ENCODE measurements at places on chromosomes 5 and 9.

DNA sequence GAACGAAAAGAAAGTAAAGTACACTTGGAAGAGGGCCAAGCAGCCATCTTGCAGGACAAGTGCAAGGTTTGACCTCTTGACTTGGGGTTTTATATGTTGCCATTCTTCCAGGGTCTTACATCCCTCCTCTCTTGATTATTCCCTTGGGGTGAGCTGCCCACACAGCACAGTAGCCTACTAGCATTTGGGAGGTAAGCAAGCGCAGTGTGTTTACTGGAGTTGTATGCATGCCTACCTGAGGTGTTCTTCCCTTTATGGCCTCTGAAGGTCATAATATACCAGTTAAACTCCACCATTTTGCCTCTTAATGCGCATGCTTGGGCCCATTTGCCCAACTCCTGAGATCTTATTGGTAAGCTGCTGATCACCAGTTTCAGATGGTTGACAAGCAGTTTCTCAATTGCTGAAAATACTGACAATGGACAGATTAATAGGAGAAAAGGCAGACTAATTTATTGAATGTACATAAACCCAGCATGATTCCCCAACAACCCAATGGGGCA, 173.8 kb upstream of the SLC30A5 start:
- no peak for DNase-seq
- no peak overlapping the region for H3K4me3 ChIP-seq
- H3K36me3 ChIP-seq, result no peaks in the 10 kb centered on the region
- no peaks in the 10 kb centered on the region for H3K4me1 ChIP-seq

DNA sequence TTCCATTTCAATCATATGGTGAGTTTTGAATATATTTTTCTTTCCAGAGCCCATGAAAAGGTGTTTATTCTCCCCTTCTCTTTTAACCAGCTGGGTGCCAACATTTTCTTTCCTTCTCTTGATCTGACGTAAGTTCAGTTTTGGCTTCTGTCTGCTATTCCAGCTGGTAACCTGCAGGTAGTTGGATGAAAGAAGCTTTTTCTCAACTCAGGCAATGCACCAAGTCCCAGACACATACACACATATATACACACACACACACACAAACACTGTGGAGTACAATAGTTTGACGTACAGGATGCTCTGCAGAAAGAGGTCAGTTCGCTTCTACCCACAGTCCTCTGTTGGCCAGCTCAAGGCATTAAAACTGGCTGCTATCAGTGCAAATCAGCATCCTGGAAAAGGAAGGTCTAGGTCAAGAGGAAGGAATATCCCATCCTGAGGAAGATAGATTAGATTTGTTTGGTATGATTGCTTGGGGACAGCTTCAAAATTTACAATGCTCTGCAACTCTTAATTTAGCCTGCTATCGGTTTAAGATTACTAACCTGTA, 214.3 kb upstream of the SEMA6A start:
- H3K4me3 ChIP-seq, result no peak overlapping the region
- H3K36me3 ChIP-seq, result no peaks in the 10 kb centered on the region
- H3K4me1 ChIP-seq, result no peaks in the 10 kb centered on the region
- DNase-seq, result no peak

- H3K27me3 ChIP-seq, result no peaks in the 10 kb centered on the region
- H3K4me1 ChIP-seq, result no peaks in the 10 kb centered on the region
- H3K4me3 ChIP-seq, result no peak overlapping the region
- no peaks in the 10 kb centered on the region for H3K36me3 ChIP-seq
- DNase-seq, result no peak
Measured at GRCh38 chr5:8081179-8081578, 212.2 kb downstream of the MTRR start.

DNA sequence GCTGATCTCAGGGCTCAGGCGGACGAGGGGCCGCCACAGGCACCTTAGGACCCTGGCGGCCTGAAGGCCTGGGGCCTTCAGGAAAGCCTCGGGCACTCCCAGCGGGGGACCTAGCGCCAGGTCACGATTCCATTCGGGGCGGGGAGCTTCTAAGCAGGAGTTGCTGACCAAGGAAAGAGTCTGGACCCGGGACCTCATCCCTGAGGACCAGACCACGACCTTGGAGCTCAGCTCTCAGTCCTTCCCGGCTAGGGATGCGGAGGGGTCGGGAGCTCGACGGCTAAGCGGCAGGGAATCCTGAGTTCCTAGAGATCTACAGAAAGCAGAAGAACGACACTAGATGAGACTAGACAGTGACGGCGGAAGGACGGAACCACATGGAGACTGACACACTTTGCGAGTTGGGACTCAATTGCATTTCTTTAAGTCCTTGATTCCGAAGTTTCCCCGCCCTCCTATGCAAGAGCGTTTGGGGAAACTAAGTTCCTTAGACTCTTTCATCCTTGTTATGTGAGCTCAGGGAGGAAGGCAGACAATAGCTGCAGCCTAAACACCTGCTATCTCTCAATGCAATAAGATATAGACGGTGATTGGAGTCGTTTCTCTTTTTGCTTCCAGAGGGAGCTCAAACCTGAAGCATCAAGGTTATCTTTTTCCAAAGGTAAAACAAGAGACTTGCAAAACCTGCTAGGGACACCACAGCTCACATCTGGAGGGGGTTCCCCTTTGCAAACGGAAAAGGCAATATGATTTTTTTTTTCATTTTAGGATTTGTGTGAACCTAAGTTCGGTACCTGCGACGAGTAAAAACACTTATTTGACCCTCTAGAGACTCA, 9.7 kb downstream of the NR2F1-AS1 start:
- no peak for DNase-seq
- H3K36me3 ChIP-seq, result no peaks in the 10 kb centered on the region
- H3K27ac ChIP-seq, result peak overlapping the region; percentile 50
- H3K4me1 ChIP-seq, result peaks cover 12% of the 10 kb centered on the region
- peaks cover 85% of the 10 kb centered on the region for H3K27me3 ChIP-seq

DNA sequence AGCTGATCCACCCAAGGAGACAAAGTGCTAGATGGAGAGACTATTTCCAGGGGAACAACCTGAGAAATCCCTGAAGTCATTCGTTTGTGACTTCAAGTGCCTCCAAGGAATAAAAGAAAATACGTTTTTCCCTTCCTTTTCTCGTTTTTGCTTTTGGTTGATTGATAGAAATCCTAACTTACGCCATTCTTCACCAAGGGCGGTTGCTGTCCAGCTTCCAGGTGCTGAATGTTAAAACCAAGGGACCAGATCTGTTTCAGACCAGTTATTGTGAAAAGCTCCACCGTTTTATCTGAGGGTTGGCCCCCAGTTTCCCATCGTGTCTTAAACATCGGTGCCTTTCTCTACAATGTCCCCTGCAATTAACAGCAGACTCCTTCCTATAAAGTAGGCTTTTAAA, 600.7 kb upstream of the SGCD start:
- DNase-seq, result no peak
- no peak overlapping the region for H3K4me3 ChIP-seq
- no peaks in the 10 kb centered on the region for H3K36me3 ChIP-seq
- H3K27ac ChIP-seq, result no peak overlapping the region
- no peaks in the 10 kb centered on the region for H3K4me1 ChIP-seq

- no peak for DNase-seq
- H3K4me1 ChIP-seq, result peaks cover 15% of the 10 kb centered on the region
- no peak overlapping the region for H3K4me3 ChIP-seq
- no peaks in the 10 kb centered on the region for H3K27me3 ChIP-seq
- no peak overlapping the region for H3K27ac ChIP-seq
Measured at GRCh38 chr9:137182836-137183235, 5.5 kb downstream of the ANAPC2 start.

GRCh38 chr9:33172256-33173238, 5.4 kb upstream of the B4GALT1 start:
- no peak for DNase-seq
- no peaks in the 10 kb centered on the region for H3K36me3 ChIP-seq
- H3K27ac ChIP-seq, result peak overlapping the region; percentile 51
- H3K27me3 ChIP-seq, result no peaks in the 10 kb centered on the region

DNA sequence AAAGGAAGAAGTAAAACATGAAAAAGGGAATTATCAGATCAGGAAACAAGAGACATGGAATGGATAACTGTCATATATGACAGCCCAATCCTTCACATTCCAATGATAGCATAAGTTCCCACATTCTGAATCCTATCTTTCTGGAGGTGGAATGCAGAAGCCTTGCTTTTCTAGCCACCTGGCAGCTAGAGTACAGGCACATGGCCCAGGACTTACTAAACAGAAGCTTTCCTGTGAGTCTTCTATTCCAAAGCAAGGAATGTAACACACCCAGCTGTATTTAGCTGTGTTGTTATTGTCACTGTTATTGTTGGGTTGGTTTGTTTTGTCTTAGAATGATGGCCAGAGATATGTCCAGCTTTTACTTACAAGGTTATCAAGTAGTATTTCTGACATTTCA, 780.5 kb upstream of the ZNF608 start:
- no peak overlapping the region for H3K27ac ChIP-seq
- DNase-seq, result no peak
- H3K27me3 ChIP-seq, result no peaks in the 10 kb centered on the region

DNA sequence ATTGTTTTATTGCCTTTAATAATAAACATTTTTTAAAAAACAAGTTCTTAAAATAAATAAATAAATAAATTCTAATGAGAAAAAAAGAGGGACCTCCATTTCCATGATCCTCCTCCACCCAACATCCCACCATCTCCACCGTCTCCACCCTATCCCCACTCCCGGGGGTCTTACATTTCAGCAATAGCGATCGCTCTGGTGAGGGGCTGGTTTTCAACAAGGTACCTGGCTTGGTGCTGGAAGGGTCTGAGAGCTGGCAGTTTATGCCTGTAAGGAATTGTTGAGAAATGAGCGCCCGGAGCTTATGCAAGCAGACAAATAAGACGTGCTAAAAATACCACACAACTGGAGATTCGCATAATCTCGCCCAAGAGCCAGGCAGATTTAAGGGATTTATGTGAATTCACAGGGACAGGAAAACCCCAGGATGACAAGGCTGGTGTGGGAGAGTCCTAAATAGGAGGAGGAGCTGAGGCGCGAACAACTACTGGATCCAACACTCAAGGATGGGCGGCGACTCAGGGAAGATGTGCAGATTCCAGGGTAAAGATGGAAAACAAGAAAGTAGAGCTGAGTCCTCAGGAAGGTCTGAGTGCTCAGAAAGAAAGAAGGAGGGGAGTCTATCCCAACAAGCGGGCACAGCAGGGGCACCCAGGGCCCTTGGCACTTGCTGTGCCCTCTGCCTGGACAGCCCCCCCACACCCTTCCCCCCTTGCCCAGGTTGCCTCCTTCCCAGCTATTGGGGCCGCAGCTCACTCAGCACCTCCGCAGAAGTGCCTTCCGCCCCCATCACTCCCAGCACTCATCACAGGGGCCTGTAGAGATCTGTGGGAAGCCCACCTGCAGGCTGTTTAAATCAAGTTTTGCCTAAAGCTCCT, 27.0 kb downstream of the TRIM14 start:
- peaks cover 42% of the 10 kb centered on the region for H3K4me1 ChIP-seq
- H3K27me3 ChIP-seq, result no peaks in the 10 kb centered on the region

DNA sequence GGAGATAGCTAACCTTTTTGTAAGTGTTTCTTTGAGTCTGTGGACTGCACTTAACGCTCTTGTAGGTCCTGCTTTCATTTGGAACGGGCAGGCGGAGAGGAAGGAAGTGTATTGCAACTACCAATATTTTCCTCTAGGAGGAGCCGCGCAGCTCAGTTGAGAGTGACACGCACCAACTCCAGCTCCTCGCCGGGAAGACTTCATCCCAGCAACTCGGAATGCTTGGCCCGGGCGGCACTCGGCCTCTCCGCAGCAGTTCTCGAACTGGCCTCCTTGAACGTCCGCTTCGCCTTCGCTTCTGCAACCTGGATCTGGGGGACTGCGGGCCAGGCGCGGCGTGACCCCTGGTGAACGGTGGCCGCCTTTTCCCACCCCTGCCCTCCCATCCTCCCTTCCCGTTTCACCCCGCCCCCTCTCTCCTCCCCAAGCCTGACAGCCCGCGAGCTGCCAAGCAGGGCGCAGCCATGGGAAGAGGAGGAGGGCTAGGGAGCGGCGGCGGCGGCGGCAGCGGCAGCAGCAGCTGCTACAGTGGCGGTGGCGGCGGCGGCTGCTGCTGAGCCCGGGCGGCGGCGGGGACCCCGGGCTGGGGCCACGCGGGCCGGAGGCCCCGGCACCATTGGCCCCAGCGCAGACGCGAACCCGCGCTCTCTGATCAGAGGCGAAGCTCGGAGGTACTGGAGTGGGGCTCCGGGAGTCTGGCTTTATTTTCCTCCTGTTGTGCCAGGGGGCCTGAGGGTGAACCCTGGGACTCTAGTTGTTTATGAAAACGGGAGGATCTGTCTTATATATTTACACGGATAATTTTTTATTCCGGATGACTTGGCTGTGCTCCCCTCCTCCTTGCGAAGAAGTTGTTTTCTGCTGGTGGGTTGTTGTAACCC, at the start of gene GHR:
TSS of gene GHR (plus strand) at position 155 of the 881 bp plus-strand sequence. CDS start 142,436 bp downstream, outside the sequence.
- no peak within 1 kb of the TSS for H3K4me3 ChIP-seq
- H3K27ac ChIP-seq, result no peak within 1 kb of the TSS
- H3K27me3 ChIP-seq, result peaks cover 10% of the 10 kb centered on the region
- peak; percentile 30 for DNase-seq
- no peaks in the 10 kb centered on the region for H3K4me1 ChIP-seq

DNA sequence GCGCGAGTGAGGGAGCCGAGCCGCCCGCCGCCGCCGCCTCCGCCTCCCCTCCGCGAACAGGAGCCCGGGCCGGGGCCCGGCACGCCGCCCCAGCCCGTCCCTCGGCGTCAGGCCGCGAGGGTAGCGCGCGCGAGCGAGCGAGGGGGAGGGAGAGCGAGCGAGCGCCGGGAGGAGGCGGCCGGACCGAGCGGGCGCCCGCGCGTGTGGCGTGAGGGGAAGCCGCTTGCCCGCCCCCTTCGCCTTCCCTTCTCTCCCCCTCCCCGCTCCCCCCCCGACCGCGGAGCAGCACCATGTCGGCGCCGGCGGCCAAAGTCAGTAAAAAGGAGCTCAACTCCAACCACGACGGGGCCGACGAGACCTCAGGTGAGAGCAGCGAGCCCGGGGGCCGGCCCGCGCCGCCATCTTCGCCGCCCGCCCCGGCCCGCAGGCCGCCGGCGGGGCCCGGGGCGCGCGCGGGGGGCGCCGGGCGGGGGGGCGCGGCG, 312 bp downstream of the SET start:
- H3K4me3 ChIP-seq, result peak overlapping the region; percentile 52
- peak overlapping the region; percentile 72 for H3K27ac ChIP-seq
- DNase-seq, result peak; percentile 60
- H3K4me1 ChIP-seq, result peaks cover 62% of the 10 kb centered on the region
- H3K27me3 ChIP-seq, result no peaks in the 10 kb centered on the region

DNA sequence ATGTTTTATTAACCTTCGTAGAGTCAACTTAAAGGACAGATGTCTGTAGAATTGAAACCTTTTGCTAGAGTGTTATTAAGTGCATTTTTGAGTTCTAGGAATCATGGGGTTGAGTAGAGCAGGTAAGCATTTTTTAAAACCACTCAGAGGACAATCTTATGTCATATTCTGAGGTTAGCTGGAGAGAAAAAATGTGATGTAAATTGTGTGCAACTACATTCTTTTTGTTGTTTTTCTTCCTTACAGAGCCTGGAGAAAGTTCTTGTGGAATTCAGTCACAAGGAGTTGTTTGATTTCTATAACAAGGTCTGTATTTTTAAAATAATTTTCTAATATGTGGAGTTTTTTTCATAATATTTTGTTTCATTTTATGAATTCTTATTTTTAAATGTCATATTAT, 206.4 kb downstream of the COMMD10 start:
- no peaks in the 10 kb centered on the region for H3K4me1 ChIP-seq
- H3K27me3 ChIP-seq, result no peaks in the 10 kb centered on the region
- H3K36me3 ChIP-seq, result peaks cover 13% of the 10 kb centered on the region
- no peak for DNase-seq
- no peak overlapping the region for H3K4me3 ChIP-seq
